Mesendoderm (in vitro differentiated cells): ENCODE measurements at places on chromosomes 6 and 20.

DNA sequence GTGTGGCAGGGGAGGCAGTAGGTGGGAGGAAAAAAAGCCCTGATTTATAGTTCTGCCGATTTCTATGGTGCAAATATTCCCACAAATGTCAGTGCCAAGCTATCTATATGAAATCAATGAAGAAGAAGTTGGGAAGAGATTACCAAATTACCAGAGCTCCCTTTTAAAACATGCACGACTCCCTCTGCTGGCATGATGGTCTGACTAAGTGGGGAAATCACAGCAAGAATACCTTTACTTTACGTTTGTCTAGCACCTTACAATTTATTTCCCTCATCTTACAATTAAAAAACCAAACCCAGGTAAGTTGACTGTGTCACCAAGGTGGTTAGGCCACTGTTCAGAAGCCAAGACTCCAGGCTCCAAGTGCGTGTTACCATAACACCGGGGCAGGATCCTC, 55.6 kb downstream of the AGPAT4 start:
- peaks cover 3% of the 10 kb centered on the region for H3K36me3 ChIP-seq
- no peaks in the 10 kb centered on the region for H3K27me3 ChIP-seq
- H3K4me3 ChIP-seq, result no peak overlapping the region
- no peaks in the 10 kb centered on the region for H3K4me1 ChIP-seq

- H3K4me3 ChIP-seq, result no peak overlapping the region
- H3K27ac ChIP-seq, result no peak overlapping the region
- DNase-seq, result no peak
- H3K36me3 ChIP-seq, result no peaks in the 10 kb centered on the region
- no peaks in the 10 kb centered on the region for H3K4me1 ChIP-seq
Measured at GRCh38 chr6:170205534-170206316, 85.2 kb downstream of the DLL1 start.

DNA sequence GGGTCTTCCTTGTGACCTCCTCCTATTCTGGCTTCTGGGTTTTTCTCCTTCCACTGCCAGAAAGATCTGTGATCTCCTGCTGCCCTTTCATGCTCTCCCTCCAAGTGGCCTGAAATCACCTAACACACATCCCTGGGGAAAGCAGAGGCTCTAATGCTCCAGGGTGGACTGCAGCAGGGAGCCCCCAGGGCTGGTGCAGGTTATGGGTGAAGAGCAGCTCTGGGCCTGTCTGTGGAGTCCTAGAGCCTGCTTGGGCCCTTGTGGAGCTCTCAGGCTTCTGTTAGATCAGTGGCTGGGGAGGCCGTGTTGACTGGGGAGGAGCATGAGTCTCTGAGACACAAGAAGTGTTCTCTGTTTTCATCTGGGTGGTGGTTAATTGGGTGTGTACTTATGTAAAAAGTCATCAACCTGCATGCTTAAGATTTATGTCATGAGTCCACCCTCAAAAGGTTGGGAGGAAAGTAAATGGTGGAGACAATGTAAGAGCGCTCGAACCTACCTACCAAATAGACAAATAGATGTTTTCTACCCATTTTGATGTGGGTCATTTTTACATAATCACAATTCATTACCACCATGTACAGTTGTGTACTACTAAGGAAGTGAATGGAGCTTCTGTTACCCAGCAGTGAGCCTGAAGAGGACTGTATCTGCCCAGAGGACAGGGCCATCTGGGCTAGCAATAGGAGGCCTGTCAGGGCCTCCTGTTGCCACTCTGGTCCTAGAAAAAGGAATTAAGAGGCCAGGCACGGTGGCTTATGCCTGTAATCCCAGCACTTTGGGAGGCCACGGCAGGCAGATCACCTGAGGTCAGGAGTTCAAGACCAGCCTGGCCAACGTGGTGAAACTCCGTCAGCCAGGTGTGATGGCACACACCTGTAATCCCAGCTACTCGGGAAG, 32.0 kb upstream of the RNF8 start:
- H3K36me3 ChIP-seq, result no peaks in the 10 kb centered on the region
- DNase-seq, result no peak
- H3K4me1 ChIP-seq, result no peaks in the 10 kb centered on the region
- no peak overlapping the region for H3K27ac ChIP-seq

DNA sequence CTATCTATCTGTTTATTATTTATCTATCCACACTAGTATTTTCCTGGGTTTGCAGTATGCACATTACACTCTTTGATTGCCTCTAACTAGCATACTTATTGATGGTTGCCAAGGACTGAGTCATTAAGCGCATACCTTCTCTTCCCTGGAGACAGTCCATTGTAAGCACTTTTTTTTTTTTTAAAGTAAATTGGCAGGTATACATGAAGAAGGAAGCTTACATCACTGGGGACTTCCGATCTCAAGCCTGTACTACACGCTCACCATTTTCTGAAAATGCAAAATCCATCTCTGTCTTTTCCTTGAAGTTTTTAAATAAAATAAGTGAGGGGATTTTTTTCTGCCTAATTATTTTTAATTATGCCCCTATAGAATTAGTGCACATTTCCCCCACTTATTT, 63.5 kb downstream of the HMGN3 start:
- DNase-seq, result peak; percentile 41
- H3K27me3 ChIP-seq, result no peaks in the 10 kb centered on the region
- no peak overlapping the region for H3K4me3 ChIP-seq
- no peaks in the 10 kb centered on the region for H3K36me3 ChIP-seq

DNA sequence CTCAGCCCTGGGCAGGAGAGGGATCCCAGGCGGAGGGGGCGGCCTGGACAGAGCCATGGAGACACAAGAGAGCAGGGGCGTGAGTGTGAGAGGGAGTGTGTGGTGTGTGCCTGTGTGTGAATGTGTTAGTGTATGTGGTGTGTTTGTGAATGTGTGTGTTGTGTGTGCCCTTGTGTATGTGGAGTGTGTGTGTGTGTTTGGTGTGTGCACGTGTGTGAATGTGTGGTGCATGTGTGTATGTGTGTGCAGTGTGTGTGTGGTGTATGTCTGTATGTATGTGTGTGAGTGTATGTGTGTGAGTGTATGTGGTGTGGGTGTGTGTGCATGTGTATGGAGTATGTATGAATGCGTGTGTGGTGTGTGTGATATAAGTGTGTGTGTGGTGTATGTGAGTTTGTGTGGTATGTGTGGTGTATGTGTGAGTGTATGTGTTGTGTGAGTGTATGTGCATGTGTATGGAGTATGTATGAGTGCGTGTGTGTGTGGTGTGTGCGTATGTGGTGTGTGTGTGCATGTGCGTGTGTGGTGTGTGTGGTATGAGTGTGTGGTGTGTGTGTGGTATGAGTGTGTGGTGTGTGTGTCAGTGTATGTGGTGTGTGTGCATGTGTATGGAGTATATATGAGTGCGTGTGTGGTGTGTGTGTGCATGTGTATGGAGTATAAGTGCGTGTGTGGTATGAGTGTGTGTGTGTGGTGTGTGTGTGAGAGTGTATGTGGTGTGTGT, 175.2 kb upstream of the AFDN start:
- H3K27me3 ChIP-seq, result no peaks in the 10 kb centered on the region
- peaks cover 14% of the 10 kb centered on the region for H3K4me1 ChIP-seq
- no peak overlapping the region for H3K4me3 ChIP-seq
- H3K27ac ChIP-seq, result no peak overlapping the region
